CD8-positive, alpha-beta memory T cell (primary cell): ENCODE measurements at places on chromosomes 7 and 10.

DNA sequence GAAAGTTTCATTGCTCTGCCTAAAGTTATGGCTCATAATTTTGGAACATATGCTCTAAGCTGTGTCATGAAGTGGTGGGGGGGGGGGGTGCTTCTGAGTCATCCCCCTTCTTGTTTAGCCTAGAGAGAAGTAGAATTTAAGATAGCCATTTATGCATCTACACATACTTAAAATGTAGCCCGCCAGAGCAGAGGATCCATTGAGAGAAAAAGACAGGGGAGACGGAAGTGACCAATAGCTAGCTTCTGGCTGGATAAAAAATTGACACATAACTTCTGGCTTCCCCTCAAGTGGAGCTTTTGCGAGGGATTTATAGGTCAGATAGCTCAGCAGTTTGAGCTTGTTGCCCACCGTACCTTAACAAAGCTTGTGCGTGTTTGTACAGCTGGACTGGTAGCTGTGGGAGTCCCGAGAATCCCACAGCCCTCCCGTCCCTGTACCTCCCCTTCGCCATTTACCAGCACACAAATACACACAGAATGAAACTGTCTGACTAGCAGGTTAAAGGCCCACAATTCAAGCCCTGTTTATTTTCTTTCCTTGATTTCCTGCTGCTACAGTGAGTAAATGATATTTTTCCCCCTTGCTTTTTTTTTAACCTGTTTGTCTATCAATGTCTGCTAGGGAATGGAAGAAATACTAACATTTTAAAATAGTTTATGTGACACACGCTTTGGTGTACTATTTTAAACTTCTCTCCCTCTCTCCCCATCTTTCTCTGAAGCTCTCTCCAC is 232.6 kb upstream of the FERD3L start:
- no peak for DNase-seq

GRCh38 chr10:20535897-20536881 is 360.9 kb downstream of the NEBL start:
- DNase-seq, result no peak

GRCh38 chr7:15682751-15683245 is 3.7 kb downstream of the MEOX2 start:
- DNase-seq, result no peak

GRCh38 chr10:11521860-11522259 is 89.6 kb downstream of the USP6NL start:
- DNase-seq, result no peak

GRCh38 chr7:129845178-129845971 is 107.4 kb downstream of the UBE2H start:
- DNase-seq, result no peak

DNA sequence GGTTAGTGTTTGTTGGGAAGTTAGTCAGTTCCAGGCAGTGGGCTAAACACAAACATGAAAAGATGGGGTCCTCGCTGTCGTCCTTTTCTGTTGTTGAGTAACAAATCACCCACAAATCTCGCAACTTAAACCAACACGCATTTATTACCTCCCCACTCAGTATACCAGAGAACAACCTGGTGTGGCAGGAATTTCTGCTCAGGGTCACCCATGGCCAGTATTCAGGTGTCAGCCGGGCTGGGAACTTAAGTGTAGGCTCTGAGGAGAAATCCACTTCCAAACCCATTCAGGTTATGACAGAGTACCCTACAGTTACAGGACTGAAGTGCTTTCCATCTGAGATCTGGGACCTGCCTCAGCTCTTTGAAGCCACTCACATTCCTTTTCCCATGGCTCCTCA is 73.6 kb upstream of the SP4 start:
- DNase-seq, result no peak

GRCh38 chr7:111126987-111127386 is 36.1 kb downstream of the LRRN3 start:
- DNase-seq, result no peak

GRCh38 chr7:77698042-77698625 is 1.9 kb downstream of the RSBN1L start:
- no peak for DNase-seq

DNA sequence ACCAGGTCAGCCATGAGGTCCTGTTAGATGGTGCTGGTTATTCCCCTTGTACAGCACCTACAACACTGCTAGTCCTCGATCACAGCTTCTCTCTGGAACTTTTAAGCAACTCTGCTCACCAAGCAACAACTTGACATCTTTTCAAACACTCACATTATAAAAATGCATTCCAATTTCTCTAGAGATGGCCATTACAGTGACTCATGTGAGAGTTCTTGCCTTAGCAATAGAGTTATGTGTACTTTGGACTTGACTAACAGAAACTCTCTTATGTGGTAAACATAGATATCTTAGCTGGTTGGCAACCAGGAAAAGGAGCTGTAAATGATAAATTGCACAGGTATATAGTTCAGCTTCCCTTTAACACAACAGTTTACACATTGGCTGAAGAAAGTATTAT is 122.2 kb downstream of the PDE1C start:
- DNase-seq, result no peak

- DNase-seq, result no peak
Measured at GRCh38 chr7:138753150-138753518, 44.7 kb upstream of the TMEM213 start.

GRCh38 chr7:379456-380138 is 89.6 kb downstream of the FOXL3 start:
- DNase-seq, result no peak

DNA sequence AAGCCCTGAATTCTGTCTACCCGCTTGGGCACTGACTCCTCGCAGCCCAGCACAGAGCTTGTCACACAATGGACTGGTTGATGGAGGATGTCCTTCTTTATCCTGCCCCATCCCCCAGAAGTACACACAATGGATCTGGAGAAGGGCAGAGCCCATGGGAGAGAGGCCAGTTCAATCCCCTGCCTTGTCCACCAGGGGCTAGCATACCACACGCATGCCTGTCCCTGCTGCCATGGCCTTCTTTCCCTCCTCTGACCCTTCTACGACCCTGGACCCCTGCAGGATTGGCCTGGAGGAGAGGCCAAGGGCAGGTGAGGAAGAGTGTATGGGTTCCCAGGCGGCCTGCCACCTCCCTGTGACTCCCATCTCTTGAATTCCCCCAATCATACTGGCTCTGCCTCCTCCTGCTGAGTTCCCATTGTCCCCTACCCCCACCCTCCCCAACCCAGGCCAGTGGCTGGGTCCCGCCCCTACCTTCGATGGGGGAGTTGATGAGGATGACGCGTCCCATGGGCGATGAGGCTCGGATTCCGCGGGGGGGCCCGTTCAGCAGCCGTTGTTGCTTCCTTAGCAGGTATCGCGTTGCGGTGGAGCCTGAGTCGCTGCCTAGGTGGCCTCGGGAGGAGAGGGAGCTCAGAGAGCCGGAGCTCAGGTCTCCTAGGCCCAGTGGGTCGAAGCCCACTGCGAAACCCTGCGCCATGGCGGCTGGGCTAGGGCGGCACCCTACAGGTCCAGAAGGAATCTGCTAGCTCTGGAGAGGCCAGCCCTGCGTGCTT is 1.2 kb downstream of the PDZD7 start:
- no peak for DNase-seq

GRCh38 chr10:32963096-32963495 is 5.1 kb upstream of the ITGB1 start:
- DNase-seq, result no peak

DNA sequence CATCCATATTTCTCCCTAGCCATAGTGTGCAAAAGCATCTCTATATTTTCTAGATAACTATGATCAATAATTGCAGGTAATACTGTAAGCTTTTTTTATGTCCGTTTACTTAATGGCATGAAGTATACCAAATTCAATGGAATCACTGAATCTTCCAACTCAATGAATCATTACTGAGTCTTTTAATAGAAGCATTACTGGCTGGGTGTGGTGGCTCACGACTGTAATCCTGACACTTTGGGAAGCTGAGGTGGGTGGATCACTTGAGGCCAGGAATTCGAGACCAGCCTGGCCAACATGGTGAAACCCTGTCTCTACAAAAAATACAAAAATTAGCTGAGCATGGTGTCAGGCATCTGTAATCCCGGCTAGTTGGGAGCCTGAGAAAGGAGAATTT is 372.5 kb downstream of the BMPER start:
- DNase-seq, result no peak

DNA sequence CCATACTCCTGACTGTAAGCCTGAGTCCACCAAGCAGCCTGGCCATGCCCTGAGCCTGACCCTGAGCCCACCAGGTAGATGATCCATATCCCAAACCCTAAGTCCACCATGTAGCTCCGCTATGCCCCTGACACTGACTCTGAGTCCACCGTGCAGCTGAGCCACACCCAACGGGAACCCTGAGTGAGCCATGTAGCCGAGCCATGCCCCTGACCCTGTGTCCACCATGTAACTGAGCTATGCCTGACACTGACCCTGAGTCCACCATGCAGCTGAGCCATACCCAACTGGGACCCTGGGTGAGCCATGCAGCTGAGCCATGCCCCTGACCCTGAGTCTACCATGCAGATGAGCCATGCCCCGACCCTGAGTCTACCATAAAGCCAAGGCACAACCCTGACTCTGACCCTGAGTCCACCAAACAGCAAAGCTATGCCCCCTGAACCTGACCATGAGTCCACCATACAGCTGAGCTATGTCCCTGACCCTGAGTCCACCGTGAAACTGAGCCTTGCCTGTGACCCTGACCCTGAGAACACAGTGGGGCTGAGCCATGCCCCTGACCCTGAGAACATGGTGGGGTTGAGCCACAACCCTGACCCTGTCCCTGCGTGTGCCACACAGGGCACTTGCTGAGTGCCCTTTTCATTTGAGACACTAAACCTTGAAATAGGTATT is 299.8 kb downstream of the TNS3 start:
- no peak for DNase-seq

DNA sequence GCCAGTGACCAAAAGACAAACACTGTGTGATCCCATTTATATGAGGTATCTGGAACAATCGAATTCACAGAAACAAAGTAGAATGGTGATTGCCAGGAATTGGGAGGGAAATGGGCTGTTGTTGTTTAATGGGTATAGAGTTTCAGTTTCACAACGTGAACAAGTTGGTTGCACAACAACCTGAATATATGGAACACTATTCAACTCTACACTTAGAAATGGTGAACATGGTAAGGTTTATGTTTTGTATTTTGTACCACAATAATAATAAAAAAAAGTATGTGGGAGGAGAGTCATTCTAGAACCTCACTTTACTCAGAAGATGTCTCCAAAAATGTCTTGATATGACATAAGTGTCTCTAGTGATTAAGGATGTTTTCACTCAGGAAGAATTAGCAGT is 85.2 kb upstream of the SGCE start:
- no peak for DNase-seq

GRCh38 chr7:21912305-21912704 is 33.4 kb downstream of the CDCA7L start:
- no peak for DNase-seq

DNA sequence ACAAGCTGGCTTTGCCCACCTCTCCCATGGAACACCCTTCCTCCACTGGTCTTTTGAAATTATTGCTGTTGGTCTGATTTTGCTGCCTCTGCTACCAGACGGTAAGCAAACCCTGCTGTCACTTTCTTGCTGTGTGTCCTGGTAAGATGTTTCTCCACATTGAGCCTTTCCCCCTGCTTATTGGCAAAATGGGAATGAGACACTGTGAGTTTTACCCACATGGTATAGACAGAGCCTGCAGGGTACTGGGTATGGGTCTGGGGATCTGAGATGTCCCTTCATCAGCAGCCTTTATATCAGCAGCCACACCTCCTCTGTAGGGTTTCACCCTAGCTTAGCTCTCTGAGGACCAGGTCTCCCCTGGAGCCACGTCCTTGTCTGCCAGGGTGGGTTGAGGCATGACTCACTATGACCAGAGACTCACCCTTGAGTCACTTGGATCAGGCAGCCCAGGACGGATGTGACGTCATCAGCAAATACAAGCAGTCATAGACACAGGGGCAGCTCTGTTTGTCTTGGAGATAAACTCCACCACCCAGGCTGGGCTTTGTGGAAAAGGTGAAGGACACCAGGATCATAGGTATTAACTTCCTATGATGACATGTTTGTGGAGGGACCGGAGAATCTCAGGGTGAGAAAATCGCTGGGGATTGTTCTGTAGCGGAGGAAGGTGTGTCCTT is 17.9 kb upstream of the BAIAP2L1 start:
- DNase-seq, result no peak

DNA sequence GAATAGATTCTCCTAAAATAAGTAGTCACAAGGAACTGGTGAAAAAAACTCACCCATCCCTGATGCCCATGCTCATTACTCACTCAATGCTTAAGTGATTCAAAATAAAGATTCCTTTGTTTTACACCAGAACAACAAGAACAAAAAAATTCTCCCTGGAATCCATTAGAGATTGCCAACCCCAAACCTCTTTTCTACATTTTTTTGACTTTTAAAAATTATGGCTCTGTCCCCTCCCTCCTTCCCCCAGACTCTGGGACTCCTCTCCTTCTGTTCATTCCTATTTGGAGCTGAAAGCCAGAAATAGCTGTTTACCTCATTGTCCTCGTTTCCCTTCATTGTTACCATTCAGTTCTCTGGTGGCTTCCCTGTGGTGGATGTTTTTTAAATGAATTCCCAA is 63.2 kb upstream of the FHIP2A start:
- no peak for DNase-seq

DNA sequence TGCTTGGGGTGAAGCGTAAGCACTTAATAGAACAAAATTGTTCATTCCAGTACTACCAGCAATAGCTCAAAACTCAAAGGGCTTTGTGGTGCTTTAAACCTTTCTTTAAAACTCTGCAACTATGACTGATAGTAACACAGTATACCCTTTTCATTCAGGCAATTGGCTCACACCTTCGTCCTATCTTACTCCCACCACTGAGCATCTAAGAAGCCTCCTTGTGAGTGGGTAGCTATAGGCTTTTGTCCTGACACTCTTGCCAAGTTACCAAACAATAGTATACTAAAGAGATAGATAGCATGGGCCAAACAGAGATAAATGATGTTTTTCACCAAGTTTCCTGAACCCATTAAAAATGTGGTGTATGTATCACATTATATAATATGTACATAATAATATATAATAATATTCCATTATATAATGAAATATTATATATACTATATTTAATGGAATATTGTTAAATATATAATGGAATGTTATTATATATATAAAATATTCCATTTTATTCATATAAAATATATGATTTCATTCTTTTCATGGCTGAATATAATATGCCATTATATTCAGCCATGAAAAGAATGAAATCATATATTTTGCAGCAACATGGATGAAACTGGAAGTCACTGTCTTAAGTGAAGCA is 96.2 kb downstream of the TES start:
- DNase-seq, result no peak

- no peak for DNase-seq
Measured at GRCh38 chr10:85919491-85920021, 447.0 kb downstream of the GRID1 start.

DNA sequence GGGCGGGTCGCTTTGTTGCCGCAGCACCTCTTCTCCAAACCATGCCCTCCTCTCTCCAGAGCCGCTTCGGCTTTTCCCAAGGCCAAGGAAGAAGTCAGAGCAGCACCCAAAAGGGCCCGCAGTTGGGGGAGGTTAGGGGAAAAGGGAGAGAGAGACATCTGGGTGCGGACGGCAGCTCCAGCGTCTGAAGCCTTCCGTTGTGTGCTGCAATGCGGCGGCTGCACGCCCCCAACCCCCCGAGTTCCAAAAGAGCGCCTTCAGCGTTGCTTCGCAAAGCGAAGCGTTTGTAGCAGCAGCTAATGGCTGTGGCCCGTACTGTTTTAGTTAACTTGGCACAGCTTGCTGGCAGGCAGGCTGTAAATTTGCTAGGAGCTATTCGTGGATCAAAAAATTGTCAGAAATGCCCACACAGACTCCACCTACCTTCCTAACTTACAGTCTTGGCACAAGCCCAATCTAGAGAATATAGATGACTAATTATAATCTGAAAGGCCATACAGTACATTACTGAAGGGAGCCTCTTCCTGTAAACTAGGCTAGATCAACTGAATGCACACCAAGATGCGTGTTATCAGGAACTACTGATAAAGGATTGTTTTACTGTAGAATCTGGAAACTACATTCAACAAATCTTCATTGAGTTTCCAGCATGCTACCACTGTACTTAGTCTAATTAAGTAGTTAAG is 1.1 kb upstream of the KBTBD2 start:
- DNase-seq, result peak; percentile 61
